ENCODE measurements at places on chromosomes 6 and 20.

GRCh38 chr20:40225596-40225995, 463.4 kb downstream of the MAFB start:
- DNase-seq = no peak

GRCh38 chr20:50918403-50918802, 12.8 kb downstream of the ADNP start:
- DNase-seq = no peak

- no peak for DNase-seq
Observed at GRCh38 chr20:46299078-46299477, 9.2 kb downstream of the CDH22 start.

DNA sequence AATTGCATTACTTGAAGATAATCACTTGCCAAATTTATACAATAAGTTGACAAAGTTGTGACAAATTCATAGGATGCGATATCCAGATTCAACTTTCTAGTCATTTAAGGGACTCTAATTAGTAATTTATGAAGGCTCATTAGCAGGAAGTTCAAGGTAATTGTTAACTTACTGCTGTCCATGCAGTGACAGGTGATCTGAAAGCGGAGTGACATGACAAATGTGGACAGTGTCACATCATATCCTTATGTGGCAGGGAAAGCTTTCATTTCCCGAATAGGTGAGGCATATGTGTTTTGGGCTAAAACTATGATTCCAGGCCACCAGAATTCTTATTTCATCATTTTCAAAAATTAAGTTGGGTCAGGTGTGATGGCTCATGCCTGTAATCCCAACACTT, 115.9 kb upstream of the BMP2 start:
- DNase-seq = no peak

DNA sequence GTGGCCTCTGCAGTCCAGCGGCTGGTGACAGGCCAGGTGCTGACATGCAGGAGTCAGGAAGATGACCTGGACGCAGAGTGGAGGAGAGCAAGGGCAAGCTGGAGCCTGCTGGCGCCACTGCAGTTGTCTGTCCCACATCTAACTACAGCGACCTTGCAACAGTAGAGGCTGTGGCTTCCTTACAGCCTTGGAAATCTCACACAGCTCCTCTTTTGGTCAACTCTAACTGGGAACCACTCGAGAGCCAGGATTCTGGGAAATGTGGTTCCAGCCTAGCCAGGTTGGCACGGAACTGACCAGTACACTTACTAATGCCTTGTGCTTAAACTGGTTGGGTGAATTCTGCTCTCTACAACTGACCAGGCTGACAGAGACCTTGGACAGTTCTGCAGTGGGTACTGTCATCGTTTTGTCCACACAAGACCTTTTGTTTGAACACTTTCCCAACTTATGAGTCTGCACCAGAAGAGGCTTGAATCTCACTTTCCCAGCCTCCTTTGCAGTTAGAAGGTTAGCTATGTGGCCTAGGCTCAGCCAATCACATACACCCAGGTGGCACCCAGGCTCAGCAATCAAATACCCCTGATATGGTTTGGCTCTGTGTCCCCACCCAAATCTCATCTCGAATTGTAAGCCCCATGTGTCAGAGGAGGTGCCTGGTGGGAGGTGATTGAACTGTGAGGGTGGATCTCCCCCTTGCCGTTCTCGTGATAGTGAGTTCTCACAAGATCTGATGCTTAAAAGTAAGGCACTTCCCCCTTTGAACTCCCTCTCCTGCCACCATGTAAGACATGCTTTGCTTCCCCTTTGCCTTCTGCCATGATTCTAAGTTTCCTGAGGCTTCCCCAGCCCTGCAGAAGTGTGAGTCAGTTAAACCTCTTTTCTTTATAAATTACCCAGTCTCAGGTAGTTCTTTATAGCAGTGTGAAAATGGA, 153.5 kb downstream of the ZMYND8 start:
- DNase-seq = no peak

DNA sequence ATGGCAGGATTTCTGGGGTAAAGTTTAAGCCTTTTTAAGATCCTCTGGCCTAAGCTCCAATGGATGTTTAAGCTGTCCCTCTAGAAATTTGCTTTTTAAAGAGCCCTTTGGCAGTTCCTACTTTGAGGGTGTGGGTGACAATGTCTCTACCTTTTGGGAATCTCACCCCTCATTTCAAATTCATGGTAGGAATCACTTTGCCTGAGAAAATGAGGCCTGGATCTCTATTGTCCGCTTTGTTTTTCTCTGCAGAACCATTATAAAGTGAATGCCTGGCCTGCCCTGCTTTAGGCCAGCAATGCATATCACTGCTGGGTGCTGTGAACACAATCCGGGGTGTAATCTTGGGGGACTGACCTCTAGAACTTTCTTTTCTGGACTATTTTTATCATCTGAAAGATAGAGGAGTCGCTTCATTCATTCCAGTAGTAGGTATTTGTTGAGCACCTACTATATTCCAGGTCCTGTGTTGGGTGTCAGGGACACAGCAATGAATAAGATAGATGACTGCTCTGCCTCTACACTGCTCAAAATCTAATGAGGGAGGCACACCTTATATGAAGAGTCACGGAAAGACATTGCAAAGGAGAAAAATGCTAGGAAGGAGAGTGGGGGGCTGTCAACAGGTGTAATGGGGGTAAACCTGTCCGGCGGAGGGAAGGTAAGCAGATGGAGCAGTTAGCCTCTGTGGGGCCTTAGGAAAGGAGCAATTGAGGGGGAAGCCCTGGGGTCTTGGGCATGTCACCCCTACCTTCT, 8.6 kb upstream of the COMMD7 start:
- DNase-seq = no peak

DNA sequence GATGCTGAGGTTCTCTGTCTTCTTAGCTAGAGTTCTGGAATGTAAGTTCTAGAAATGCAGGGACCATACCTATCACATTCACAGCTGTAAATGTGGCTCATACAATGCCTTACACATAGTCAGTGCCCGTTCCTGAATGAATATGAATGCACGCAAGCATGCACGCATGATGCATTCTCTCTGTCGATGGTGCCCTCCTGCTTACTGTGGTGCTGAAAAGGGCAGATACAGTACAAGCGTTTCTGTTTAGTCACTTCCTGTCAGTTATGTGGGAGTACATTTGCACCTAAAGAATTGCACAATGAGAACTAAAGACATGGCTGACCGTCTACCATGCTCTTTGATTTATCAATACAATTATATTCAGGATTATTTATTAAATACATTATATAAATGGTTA, 152.2 kb upstream of the SOX4 start:
- no peak for DNase-seq

- no peak for DNase-seq
Observed at GRCh38 chr6:7532232-7532631, 9.2 kb upstream of the DSP start.

GRCh38 chr6:113809826-113810225, 47.3 kb upstream of the MARCKS start:
- no peak for DNase-seq

DNA sequence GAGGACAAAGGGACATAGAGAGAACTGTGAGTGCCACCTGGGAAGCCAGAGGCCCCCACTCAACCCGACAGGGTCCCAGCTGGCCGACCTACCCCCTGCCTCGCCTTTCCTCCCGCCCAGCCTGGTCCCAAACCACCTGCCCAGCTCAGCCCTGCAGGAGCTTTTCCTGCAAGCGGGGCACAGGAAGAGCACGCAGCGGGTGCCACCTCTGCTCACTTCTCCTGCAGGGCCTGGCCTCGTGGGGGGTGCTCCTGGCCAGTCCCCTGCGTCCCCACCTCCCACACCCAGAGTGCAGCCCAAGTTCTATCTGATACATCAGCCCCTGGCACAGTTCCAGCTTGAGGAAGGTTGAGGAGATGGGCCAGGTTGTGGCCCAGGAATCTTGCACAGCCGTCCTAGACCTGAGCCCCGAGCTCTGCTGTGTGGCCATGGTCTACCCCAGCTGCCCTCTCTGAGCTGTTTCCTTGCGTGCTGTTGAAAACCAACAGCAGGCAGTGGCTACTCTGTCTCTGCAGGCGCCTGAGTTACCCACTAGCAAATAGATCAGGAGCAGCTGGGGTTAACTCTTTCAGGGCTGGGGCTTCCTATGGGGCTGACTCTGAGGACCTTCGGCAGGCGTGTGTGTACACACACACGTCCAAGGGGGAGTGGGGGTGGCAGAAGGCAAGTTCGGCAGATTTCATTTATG, 1.7 kb downstream of the NECAB3 start:
- DNase-seq = no peak

DNA sequence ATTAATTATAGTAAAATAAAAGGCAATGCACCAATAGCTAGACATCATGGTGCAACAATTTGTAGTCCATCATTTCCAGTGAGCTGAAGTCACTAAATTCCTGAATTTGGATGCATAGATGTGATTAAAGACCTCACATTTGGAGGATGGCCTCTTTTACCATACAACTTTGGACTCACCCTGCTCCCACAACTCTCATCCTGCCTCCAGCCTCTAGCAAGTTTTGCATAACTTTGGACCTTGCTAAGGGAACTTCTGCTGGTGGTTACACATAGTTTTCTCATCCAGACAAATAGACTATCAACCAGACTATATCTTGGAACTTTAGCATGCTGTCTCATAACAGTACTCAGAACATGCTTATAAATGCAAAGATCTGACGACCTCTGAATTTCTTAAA, 12.8 kb upstream of the ELOVL2 start:
- no peak for DNase-seq
